Activated T-helper 9 cell treated with anti-CD3 and anti-CD28 coated beads, Interleukin-2, amount 50 U/mL, for 16 hours (primary cell): ENCODE measurements at places on chromosomes 2 and 18.

DNA sequence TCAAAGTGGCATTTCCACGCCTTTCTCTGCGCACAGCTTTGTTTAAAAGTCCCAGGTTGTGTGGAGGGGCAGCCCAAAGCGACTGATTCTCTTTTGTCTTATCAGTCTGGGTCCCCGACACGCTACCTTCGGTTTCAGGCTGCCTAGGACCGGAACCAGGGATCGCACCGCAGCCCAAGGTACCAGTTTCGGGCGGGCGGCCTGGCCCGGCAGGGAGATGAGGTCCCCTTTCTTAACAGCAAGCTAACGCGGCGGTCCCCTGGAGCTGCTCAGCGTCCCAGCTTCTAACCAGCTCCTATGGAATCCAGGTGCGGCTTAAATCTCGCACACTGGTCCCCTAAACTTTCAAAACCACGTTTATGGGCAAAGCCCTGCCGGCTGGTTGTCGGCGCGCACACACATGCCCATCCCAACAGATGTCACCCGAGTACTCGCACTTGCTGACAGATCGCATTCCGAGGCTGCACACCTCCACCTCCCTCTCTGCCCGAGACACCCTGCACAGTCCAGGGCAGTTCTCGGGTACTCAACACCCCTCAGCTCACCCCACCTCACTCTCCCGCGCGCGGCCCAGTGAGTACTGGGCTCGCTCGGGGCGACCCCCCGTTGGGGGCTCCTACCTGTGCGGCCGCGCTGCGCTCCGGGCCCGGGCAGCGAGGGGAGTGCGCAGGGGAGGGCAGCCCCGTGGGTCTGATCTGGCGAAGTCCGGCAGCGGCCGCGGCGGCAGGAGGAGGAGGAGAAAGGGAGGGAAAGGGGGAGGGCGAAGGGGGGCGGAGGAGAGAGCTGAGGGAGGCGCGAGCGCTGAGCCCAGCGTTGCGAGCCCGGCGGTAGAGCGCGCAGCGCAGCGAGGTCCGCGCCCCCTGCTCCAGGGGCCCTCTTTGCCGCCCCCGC, at the start of gene EFEMP1:
Gene EFEMP1, minus strand, starts transcription at position 692 of the 891 bp plus-strand sequence. CDS start 1,342 bp downstream, outside the sequence.
- no peak for DNase-seq

GRCh38 chr2:179677077-179677688, 184.2 kb downstream of the ZNF385B start:
- no peak for DNase-seq

DNA sequence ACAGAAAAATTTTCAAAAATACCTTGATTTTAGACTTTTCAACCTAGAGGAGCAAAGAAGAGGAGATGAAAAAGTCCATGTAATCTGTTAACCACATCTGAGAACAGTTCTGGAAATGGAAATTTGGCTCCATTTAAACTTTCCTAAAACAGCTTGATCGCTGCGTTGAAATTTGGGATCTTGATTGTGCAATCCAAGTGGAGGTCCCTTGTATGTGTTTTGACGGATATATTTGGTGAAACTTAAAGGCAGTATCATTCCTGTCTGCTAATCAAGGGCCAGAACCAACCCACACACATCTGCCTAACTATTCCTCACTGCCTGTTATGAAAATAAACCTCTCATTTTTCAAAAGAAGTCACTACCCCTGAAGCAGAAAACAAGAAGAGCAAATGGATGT, 46.6 kb downstream of the SPATS2L start:
- DNase-seq: no peak

DNA sequence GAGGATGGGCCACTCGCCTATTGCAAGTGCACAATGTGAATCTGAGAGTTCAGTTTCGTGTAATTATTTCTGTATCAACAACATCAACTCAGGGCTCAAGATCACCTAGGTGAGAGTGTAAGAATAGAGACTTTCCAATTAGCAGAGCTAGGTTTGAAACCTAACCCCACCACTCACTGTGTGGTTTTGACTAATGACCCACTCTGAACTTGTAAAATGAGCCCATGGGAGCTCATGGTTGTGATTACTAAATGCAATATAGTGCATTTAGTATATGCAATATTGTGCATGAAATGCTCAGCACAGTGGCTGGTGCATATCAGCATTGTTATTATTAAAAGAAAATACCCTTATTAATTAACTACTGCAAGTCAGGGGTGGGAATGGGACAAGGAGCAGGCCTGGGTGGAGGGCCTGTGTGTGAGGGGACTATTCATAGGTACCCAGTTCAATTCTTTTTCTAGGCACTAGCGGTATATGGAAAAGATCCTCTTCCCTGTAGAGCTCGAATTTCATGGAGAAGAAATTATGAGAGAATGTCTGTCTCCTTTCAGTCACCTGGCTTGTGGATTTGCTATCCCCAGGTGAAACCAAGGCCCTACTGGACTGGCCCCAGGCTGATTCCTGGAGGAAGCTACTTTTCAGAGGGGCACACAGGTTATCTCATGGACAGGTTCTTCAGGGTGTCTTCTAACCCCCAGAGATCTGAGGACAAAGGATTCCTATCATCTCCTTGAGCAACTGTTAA, 169.5 kb downstream of the GFPT1 start:
- no peak for DNase-seq

GRCh38 chr2:178834086-178834485, 26.9 kb upstream of the TTN start:
- DNase-seq: no peak

DNA sequence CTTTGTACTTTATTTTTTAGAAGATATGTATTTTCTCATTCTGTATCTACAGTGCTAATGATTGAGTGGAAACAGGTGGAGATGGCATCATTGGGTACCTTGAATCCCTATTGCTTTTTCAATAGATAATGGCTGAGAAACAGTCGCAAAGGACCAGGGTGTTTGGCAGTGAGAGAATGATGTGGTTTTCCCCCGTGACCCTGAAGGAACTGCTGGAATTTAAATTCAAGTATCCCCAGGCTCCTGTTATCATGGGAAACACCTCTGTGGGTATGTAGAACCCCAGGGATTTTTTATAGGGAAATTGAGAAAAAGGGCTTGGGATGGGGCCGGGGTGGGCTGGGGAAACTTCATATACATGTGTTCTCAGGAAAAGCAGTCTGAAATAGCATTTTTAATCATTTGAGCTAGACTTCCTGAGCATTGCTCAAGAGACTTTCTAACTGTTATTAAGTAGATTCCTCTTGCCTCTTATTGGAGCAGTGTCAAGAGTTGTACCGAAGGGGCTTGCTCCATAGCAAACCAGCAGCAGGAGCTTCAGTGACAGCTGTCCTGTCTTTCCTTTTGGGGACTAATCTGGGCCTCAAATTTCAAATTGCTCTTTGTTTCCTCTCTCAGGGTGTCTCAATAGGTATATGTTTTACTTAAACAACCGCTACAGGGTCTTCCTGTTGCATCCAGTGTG, 18.9 kb downstream of the AOX1 start:
- no peak for DNase-seq

- no peak for DNase-seq
Observed at GRCh38 chr2:238965371-238966071, 117.6 kb downstream of the TWIST2 start.

DNA sequence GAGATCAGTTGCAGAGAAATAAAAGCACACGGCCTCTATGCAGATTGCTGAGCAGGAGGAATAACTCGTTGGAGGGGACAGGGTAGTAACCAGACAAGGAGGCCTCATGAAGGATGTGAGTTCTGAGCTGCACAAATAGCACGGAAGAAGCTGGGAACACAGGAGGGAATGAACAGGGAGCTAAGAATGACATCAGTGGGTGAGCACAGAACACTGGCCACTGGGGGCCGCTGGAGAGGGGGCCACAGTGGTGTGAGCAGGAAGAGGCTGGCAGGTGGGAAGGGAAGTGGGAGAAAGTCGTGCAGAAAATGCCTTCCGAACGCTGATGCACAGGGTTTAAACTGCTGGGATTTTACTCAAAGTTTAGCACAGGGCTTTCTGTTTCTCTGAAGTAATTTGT, 61.0 kb downstream of the ZAP70 start:
- no peak for DNase-seq

DNA sequence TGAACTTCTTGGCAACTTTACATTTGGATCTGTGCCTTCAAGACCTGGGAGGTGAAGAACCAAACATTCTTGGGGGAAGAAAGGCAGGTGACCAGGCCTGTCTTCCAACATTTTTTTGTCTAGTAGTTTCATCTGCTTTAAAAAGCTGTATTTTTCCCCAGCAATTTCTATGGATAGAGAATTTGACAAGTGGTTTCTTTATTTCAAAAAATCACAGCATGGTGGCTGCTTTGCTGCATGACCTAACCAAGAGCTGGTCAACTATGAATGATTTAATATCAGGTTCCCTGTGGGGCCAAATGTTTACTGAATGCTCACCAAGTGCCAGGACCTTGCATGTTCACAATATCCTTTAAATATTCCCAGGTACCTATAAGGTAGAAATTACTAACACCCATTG, 19.1 kb downstream of the LRP2 start:
- no peak for DNase-seq

- DNase-seq: no peak
Observed at GRCh38 chr2:133674433-133675331, 106.4 kb upstream of the NCKAP5 start.

- DNase-seq: no peak
Observed at GRCh38 chr18:62784338-62784965, 69.1 kb downstream of the PHLPP1 start.

- DNase-seq: no peak
Observed at GRCh38 chr2:165969227-165969626, 15.7 kb upstream of the TTC21B start.

DNA sequence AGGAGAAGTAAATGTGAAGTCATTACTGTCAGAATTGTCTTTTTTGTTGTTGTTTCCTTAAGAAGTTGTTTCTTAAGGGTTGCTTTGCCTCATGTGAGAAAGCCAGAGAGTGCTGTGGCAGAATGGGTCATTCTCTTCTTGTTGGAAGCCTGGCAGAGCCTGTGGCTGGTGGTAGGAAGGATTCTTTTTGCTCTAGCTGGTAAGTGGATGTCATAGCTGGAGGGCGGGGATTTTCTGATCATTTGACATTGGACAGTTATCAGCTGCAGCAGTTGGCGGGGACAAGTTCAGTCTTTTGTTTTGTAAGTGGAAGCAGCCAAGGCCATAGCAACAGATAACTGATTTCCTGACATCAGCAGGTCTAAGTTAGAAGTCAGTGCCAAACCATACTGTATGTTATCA, 5.5 kb upstream of the RMDN2 start:
- no peak for DNase-seq

DNA sequence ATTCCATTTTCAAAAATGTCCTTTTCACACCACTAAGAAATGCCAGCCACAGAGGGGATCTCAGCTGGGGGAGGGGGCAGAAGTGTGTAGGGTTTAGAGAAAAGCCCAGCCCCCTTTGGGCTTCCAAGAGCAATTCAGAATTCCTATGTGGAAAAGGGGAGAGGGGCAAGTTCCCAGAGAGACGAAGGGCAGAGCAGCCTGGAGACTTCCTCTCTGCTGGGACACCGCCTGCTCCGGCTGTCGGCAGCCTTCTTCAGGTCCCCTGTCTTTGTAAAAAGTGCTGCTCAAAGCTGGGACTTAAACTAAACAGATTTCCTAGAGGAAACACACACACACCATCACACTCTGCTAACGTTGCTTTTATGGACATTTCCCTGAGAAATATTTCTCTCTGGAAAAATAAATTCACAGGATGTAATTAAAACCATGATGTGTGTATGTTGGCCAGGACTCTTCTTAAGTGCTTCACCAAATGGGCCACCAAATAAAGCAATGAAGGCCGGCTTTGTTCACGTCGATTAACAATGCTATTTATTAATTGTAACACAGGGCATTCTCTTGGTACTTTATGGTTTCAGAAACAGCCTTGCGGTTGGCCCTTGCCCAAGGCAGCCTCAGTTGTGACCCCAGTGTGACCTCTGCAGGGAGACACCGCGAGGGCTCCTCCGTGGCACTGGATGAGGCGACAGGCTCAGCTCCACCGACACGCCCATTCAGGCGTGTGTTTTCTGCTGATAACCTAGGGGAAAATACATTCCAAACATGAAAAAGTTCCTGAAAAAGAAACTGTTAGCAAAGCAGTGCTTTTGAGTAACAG, 5.6 kb upstream of the ASB1 start:
- no peak for DNase-seq

- DNase-seq: no peak
Observed at GRCh38 chr2:133652398-133652797, 84.1 kb upstream of the NCKAP5 start.

- DNase-seq: no peak
Observed at GRCh38 chr2:14194233-14194632, 438.3 kb upstream of the LRATD1 start.

GRCh38 chr2:65427532-65427931, 4.9 kb downstream of the SPRED2 start:
- no peak for DNase-seq

- DNase-seq: no peak
Observed at GRCh38 chr2:172749388-172749787, 13.7 kb downstream of the RAPGEF4 start.

DNA sequence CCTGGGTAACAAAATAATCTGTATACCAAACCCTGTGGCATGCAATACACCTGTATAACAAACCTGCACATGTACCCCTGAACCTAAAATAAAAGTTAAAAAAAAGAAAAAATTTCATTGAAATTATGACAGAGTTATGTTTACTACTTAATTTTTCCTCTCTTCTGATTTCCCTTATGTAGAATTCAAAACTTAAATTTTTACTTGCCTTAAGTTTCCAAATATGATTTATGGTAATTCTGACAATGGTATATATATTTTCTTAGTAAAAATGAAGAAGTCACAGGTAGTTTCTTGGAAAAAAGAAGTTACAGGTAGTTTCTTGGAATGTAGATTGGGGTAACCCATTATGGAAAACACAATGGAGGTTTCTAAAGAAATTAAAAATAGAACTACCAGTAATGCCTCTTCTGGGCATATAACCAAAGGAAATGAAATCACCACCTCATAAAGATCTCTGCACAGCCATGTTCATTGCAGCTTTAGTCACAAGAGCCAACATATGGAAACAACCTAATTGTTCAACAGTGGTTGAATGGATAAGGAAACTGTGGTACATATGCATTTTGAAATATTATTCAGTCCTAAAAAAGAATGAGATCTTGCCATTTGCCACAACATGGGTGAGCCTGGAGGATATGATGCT, 164.9 kb downstream of the BABAM2 start:
- DNase-seq: no peak
